Activated T-cell treated with anti-CD3 and anti-CD28 coated beads, Interleukin-2, amount 50 U/mL, for 24 hours (primary cell): ENCODE measurements at places on chromosomes 5 and 9.

DNA sequence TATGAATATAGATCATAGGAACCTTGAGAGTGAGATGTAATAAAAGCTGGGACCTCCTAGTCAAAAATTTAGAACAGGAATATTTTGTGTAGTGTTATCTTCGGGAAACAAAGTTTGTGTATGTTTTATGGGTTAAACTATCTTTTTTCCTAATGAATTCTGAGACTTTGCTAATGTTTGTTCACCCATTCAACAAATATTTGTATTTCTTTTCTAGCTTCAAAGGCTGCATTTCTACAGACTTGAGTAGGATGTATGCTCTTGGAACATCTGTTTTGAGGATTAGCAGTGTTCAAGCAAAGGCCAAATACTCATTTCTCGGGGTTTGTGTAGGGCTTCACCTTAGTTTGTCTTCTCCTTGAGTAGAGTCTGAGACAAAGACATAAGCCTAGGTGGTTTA lies 16.2 kb downstream of the NDUFS4 start:
- DNase-seq, result no peak

- no peak for DNase-seq
Observed at GRCh38 chr5:148290271-148291195, 21.7 kb upstream of the SPINK7 start.

GRCh38 chr9:114098021-114098935 lies 814 bp downstream of the KIF12 start:
- peak; percentile 44 for DNase-seq

DNA sequence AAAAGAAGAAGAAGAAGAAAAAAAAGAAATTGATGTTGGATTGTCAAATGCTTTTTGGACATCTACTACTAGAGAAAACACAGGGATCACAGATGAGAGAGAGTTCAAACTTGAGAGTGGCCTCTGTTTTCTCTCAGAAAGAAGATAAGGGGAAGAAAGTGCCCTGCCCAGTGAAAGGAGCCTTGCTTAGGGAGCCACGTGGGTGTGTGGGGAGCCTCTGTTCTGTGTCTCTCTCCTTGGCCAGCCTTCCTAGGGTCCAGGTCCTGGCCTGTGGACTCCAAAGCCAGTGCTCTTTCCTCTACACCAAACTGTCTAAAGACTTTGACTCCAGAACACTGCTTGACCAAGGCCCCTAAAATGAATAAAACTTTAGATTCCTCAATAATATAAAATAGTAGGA lies 22.0 kb upstream of the COL15A1 start:
- DNase-seq, result no peak

GRCh38 chr9:93295456-93296076 lies 111.6 kb downstream of the WNK2 start:
- no peak for DNase-seq

GRCh38 chr5:82599692-82600091 lies 321.5 kb upstream of the RPS23 start:
- DNase-seq, result no peak

- no peak for DNase-seq
Observed at GRCh38 chr5:91020065-91020800, 362.9 kb downstream of the ARRDC3 start.

- DNase-seq, result no peak
Observed at GRCh38 chr9:6417186-6417585, 4.2 kb downstream of the UHRF2 start.

DNA sequence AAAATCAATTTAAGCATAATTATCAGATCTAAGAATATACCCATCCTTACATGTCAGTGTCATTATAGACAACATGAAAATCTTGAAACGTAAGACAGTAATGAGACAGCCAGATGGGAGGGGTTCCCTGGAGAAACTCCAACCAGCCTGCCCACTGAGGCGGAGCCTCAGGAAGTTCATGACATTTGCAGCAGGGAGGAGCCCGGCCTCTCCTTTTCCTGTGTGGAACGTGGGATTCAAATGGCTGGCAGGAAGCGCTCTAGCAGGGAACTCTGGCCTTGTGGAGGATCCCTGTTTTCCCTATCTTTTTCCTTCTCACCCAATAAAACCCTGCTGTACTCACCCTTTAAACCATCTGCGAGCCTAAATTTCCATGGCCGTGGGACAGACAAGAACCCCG lies 176.6 kb upstream of the KCNN2 start:
- no peak for DNase-seq

DNA sequence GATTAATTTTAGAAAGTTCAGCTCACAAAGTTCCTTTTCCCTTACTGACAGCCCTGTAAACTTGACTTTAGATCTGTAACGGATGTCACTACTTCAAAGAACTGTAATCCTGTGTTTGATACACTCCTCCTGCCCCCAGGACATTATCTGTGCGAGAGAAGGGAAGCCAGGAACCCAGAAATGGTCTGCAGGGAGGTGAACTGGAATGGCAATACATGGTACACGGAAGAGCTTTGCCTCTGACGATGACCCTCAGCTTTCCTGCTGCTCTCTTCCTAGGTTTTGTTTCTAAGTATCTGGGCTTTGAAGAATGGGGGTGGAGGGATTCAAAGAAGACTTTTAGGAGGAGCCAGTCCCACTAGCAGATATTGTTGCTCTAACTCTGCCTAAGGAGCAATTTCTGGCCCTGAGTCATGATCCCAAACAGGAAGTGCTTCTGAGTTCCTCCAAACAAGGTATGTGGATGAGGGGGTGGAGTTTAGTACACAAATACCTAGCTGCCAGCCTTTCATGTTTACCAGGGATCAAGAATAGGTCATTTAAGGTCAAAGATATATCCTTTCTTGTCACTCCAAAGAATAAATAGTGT lies 43.4 kb upstream of the TMC1 start:
- no peak for DNase-seq

DNA sequence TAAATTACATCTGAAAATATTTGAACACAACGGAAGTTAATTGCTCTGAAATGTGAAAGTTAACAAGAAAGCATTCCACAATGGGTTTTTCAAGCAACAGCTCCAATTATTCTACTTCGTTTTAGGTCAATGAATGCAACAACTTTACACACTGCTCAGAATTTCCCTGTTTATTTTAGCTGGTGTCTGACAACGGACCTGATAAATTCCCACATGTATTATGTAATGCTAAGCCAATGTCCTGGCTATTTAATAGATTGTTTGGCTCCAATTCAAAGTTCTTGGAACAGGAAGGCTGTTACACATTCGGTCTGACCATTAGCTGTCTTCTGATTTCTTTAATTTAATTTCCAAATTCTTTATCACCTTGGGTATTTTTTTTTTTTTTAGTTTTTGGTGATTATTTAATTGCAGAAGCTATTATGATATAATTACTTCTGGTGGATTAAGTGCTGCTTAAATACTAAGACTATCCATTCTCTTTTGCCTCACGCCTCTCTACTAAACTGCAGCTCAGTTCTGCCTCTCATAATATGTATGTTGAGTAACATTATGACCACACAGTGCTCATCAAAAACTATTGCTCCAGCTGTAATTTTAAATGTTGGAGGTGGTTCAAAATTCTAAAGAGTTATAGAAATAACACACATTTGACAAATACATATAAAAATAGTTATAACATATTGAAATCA lies 57.9 kb downstream of the MEF2C start:
- no peak for DNase-seq

DNA sequence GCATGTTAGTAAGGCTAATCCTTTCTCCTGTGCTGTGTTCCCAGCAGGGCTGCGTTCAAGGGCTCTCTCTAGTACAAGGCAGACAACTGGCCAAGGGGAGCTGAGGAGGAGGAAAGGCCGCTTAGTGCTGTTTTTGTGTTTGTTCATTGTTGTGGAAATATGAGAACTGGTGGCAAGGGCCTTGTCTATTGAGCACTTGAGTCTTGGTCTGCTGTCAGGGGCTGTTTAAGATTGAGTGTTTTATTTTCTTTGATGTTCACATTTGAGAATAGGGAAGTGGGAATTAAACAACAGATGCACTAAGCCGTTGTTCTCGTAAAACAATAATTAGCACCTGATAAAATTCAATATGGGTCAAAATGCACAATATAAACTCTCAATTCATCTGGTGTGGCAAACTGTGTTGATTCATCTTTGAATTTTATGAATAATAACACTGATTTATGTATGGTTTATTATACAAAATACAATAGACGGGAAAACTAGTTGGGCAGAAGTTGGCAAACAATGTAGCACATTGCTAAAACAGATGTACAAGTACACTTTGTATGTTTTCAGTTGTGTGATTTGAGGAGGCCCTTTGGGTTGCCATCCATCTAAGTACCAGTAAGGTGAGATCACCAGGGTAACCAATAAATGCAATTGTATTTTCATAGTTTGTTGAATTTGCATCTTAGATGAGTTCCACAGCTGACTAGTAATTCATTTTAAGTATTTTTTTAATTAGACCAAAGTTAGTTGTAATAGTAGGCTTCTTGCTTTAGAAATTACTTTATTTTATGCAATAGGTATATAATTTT lies 97.6 kb upstream of the GRHPR start:
- DNase-seq, result no peak

DNA sequence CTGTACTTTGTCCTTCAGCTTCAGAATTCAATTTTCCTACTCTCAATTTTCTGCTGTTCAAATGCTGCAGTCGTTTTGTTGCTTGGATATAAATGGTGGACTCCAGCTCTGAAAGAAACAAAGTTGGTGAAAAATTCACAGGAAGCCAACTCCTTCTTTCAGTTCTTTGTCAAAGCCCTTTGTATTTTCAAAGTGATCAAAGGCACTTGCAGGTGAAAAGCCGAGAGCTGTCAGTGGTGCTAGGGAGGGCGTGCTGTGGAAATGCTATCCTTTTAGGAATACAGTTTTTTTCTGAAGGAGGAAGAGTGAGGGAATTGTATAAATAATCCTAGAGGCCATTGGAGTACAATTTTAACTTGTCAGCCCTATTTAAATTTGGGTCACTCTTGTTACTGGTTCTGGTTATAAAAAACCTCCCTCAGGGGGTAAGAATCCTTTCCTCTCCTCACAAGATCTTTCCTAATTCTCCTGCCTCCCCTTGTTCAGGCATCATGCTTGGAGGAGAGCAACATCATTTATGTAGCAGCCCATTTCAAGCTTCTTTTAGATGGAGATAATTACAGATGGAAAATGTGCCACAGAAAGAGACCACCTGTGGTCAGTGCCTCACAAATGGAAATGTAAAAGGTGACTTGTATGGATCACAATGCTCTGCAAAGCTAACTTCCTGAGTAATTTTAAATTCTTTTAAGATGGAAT lies 62.5 kb upstream of the GHR start:
- DNase-seq, result no peak

- no peak for DNase-seq
Observed at GRCh38 chr9:83655433-83655832, 32.5 kb downstream of the IDNK start.

DNA sequence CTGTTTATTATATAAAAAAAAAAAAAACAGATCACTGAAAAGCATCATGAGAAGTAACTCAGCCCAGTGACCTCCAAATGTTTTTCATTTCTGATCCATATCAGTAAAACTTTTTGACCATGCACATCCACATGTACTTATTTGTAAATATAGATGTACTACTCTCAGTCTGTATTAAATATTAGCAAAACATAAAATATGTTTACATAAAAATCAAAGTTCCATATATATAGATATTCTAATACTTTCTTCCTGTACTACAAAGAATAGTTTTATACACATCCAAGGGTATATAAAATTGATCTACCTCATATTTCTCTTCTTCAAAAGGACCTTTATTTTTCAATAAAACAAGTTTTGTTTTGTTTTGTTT lies 309.1 kb downstream of the RAB3C start:
- DNase-seq, result no peak

GRCh38 chr9:109379513-109379912 lies 58.7 kb upstream of the EPB41L4B start:
- no peak for DNase-seq

- DNase-seq, result no peak
Observed at GRCh38 chr5:149552553-149553160, 1.4 kb upstream of the CSNK1A1 start.

DNA sequence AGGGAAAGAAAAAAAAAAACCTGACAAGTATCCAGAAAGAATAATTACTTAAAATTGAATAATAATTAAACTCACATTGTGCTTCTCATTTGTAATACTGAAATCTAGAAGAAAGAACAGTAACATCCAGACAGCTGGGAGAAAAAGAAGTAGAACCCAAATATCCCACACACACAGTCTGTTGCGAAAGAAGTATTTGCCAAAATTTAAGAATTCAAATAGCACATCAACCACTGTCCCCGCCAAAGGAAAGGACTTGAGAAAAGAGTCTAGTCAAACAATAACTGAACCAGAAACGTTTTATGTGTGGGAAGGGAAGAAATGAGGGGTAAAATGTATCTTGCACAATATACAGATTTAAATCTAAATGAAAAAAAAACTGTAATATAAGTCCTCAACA lies 202.8 kb downstream of the MLLT3 start:
- no peak for DNase-seq

DNA sequence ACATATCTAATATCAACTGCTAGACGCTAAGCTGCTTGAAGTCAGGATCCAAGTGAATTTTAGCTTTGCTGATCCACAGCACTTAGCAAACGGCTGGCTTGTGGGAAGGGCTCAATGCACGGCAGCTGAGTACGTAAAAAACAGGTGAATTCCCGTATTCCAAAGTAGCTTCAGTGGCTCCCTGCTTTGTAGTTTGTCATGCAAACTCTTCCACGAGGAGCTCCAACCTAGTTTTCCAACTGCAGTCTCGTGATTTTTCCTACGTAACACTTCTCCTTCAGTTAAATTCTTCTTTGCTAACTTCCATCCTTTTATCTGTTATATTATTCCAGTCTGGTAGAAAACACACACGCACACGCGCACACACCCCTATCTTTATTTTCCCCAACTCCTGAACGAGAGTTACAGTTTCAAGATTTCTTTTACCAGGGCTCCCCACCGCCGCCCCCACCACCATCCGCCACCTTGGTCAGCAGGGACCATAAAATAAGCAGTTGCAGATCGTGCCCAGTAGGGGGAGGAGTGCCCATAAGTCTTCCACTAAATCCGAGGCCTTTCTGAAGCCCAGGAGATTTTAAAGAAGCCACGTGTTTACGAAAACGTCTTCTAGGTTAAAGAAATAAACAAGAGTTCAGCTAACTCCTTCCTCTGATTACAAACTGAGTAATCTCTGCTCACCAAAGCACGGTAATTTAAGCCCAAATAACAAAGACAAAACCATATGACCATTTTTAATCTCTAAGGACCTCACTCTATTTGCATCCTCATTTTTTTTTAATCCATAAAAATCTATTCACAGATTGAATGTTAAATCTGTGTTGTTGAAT lies 34.8 kb upstream of the TRIO start:
- no peak for DNase-seq

- no peak for DNase-seq
Observed at GRCh38 chr5:157479166-157479565, 19.2 kb downstream of the NIPAL4 start.

GRCh38 chr5:3411363-3411762 lies 184.3 kb upstream of the IRX1 start:
- no peak for DNase-seq

GRCh38 chr5:134099939-134100282 lies 14.6 kb upstream of the TCF7 start:
- no peak for DNase-seq

- no peak for DNase-seq
Observed at GRCh38 chr5:79269733-79270166, 33.8 kb downstream of the JMY start.
